ENCODE measurements at places on chromosomes 3 and 15.

GRCh38 chr3:55885721-55886120 is 398.6 kb upstream of the WNT5A start:
- no peak for DNase-seq

DNA sequence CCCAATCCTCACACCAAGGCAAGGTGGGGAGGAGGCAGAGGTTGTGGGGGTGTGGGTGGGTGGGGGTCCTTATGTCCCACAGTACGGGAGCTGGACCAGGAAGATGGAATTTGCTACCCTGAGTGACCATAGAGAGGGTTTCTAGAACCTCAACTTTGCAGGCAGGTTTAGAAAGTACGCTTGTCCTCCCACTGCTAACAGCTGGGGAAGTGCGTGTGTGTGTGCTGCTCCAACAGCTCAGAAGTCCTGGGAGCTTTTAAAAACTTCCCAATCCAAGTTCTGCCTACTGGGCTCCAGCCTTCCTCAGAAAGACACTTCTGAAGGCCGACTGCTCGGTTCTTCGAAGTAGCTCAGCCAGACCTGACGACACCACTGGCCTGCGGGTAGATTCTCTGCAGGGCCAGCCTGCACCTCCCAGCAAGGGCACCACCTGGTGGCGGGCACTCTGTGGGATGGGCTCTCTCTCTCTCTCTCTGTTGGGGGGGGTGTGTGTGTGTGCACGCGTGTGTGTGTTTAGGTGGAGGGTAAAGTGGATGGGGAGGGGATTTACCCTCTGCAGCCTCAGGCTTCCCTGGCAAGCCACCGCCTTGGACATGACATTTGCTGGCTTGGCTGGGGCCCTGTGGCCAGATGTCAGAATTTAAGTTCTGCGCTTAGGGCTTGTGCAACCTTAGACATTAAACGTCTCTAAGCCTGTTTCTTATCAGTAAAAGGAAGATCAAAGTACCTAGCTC is 15.6 kb downstream of the TMEM158 start:
- DNase-seq, result peak; percentile 66

DNA sequence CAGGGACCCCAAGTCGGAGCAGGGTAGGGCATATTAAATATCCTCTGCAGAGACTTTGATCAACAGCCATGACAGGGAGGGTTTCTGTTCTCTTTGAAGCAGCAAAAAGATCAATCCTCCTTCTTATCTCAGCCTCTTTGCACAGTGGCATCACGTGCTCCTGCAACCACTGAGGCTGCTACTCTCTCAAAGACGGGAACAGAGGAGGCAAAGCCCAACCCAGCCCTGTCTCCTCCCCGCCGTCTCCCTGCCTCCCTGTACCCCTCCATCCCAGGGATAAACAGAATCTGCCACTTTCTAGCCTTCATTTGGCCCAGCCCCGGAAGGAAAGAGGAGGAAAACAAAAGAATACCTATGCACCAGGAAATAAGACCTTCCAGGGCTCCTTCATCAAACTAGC is 7.5 kb upstream of the TBC1D21 start:
- DNase-seq, result no peak

GRCh38 chr15:35723120-35723847 is 177.3 kb upstream of the DPH6 start:
- no peak for DNase-seq

DNA sequence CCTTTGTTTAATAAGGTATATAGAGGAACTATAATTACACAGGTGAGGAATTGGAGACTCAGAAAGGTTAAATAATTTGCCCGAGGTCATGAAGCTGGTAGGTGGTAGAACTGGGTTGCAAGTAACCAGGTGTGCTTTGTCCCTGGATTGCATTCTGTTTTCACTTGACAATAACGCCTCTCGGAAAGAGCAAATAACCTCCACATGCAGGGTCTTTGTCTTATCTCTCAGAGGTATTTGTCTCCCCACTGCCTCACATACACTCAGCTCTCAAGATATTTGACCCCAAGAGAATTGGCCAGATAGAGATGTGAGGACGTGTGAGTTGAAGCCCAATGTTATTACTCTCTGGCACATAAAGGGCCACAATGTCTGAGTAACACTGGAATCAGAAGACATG is 320.9 kb upstream of the ONECUT1 start:
- no peak for DNase-seq

DNA sequence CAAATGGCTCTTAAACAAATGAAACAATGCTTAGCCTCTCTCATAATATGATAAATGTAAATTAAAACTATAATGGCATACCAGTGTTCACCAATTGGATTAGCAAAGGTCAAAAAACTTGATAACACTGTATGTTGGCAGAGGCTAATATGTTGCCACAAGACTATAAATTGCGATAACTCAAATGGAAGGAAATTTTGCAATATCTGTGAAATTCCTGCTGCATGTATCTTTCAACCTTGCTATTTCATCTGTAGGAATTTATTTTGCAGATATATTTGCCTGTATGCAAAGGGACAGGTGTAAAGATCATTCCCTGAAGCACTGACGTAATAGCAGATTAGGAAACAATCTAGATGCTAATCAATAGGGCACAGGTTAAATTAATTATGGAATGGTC is 191.4 kb upstream of the EIF1B start:
- no peak for DNase-seq

GRCh38 chr15:33808720-33809457 is 159.4 kb upstream of the CHRM5 start:
- no peak for DNase-seq

DNA sequence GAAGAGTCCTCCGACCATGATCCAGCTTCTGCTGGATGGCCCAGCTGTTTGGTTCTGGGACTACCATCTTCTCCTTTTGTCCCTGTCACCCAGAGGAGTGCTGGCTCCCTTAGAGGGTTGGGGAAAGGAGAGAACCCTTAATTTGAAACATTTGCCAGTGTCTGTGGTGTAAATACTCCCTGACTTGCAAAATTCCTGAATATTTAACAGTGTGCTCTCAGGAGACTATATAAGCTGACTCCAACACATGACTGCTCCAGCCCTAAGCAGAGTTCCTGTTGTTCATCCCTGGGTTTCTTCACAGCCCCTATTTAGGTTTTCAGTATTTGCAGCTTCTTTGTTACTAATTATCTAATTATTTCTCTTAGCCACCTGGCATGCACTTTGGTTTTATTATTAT is 133.1 kb downstream of the CPNE4 start:
- no peak for DNase-seq

DNA sequence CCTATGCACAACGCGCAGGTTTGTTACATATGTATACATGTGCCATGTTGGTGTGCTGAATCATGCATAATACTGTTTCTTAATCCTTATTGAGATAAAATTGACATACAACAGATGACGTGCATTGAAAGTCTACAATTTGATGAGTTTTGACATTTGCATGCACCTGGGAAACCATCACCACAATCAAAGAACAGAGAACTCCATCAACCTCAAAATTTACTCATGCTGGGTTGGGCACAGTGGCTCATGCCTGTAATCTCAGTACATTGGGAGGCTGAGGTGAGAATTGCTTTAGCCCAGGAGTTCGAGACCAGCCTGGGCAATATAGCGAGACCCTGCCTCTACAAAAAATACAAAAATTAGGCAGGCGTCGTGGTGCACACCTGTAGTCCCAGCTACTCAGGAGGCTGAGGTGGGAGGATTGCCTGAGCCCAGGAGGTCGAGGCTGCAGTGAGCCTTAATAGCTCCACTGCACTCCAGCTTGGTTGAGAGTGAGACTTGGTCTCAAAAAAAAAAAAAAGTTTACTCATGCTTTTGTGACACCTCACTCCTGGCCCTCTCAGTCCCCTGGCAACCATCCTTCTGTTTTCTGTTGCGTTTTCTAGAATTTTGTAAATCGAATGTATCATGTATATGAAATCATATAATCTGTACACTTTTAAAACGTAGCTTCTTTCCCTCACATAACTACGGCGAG is 56.6 kb downstream of the BHLHE40 start:
- no peak for DNase-seq

DNA sequence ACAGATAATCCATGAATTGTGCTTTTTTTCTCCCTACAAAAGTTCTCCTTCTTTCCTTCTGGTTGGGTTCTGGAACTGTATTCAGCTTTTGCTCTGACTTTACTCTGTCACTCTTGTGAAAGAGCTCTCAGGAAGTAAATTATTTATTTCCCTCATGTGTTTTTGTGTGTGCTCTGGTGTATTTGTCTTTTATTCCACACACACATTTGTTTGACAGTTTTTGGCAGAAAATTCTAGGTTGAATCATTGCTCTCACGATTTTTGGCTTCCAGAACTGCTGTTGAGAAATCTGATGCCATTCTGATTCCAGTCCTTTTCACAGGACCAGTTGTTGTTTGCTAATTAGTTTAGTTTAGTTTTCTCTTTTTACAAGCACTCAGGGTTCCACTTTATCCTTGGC is 172.8 kb downstream of the PLCH1 start:
- no peak for DNase-seq

DNA sequence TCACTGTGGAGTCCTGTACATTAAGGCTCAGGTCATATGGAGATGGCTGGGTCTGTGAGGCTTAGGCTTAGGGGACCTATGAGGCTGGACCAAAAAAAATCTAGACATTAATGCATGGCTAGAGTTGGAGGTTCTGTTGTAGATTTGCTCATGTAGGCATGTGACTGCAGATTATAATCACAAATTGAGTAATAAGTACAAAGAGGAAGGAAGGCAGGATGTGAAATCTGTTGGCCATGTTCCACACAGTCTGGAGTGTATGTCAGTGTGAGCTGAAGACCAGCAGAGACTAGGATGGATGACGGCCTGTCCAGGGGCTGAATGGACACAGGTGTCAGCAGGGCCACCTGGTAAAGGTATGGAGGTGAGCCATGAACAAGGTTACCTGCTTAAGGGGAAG is at the start of gene ST3GAL6:
Gene ST3GAL6, plus strand, starts transcription at position 265 of the 400 bp plus-strand sequence. CDS start 5,101 bp downstream, outside the sequence.
- DNase-seq, result no peak

GRCh38 chr3:54120657-54121413 is 1.5 kb upstream of the CACNA2D3 start:
- DNase-seq, result no peak

DNA sequence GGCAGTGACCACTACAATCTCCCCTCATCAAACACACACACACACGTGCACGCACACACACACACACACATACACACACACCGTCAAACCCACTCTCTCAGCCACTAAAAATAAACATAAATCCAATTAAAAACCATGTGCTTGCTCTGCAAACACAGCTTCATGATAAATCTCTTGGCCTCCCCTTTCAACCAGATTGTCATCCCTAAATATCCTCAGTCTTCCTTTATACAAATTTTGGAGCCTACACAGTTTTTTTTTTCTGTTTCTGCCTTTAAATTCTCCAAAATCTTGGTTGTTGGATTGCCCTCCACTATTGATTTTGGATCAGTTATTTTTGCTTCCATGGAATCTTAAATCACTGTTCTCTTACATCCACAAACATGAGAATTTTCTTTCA is 245.6 kb downstream of the SATB1 start:
- DNase-seq, result no peak

- DNase-seq, result no peak
Measured at GRCh38 chr15:85897207-85897894, 102.6 kb upstream of the KLHL25 start.

- DNase-seq, result no peak
Measured at GRCh38 chr3:179436517-179436916, 14.8 kb downstream of the GNB4 start.

GRCh38 chr3:10581251-10581650 is 75.9 kb upstream of the ATP2B2 start:
- DNase-seq, result no peak

DNA sequence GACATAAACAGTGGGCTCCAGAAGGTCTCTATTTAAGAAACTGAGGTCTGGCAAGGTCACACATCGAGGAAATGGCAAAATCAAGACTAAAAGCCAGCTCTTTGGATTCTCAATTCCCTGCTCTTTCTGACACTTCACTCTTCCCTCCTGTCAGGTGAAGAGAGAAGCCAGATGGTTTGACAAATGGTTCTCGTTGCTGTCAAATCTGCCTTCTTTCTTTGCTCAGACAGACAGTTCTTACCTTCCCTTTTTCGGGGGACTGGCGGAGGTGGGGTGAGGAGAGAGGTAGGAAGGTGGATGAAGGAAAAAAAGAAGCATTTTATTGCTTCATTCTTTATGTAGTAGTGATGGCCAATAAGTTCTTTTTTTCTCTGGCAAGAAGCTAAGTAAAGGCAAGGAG is 133.4 kb downstream of the LPP start:
- no peak for DNase-seq

GRCh38 chr15:100160953-100161352 is 180.8 kb downstream of the ADAMTS17 start:
- no peak for DNase-seq

GRCh38 chr15:37764733-37765191 is 169.7 kb upstream of the TMCO5A start:
- no peak for DNase-seq

- DNase-seq, result no peak
Measured at GRCh38 chr15:62107571-62108121, 40.9 kb downstream of the C2CD4A start.

GRCh38 chr3:98827221-98827920 is 64.2 kb downstream of the ST3GAL6 start:
- DNase-seq, result no peak

DNA sequence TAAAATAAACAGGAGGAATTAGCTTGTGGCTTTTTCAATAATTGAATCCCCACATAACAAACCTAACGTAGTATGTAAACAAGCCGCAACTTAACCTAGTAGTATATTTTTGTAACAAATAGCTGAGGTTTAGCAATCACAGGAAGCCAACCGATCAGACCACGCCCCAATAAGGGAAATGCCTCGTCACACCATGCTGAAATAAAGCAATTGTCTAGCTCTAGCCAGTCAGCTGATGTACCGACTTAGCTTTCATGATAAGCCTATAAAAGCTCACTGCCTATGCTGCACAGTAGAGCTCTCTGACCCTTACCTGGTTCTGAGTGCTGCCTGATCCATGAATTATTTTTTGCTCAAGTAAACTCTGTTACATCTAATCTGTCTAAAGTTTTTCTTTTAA is 208.9 kb downstream of the ROBO1 start:
- no peak for DNase-seq

DNA sequence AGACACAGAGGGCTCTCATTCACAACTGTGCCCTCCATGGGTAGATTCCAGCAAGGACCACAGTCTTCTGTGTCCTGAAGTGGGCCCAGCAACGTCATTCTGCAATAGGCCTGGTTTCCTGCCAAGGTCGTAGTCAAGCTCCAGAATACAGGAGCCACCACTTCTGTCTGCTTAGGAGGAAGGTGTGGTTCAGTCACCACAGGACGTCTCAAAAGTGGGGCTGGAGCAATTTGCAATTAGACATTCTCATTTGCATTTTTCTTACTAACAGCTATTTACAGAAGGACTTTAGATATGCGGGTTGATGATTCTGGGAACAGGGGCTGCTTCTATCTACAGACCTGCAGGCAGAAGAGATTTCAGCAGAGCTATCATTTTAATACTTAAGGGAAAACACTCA is 58.7 kb upstream of the MYRIP start:
- no peak for DNase-seq

Data from progenitor cell of endocrine pancreas (in vitro differentiated cells).